Jurkat, Clone E6-1 (cell line): ENCODE measurements at places on chromosomes 4 and X.

DNA sequence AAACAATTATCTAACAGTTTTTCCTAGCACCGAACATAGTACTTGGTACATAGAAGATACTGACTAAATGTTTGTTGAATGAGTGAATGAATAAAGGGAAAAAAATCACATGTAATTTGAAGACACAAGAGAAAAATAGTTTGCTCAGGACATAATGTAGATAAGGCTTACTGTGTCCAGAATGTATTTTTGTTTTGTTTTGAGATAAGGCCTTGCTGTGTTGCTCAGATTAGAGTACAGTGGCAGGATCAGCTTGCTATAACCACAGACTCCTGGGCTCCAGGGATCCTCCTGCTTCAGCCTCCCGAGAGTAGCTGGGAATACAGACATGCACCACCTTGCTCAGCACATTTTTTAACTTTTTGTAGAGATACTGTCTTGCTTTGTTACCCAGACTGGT lies 6.5 kb downstream of the FAM199X start:
- no peak for DNase-seq

DNA sequence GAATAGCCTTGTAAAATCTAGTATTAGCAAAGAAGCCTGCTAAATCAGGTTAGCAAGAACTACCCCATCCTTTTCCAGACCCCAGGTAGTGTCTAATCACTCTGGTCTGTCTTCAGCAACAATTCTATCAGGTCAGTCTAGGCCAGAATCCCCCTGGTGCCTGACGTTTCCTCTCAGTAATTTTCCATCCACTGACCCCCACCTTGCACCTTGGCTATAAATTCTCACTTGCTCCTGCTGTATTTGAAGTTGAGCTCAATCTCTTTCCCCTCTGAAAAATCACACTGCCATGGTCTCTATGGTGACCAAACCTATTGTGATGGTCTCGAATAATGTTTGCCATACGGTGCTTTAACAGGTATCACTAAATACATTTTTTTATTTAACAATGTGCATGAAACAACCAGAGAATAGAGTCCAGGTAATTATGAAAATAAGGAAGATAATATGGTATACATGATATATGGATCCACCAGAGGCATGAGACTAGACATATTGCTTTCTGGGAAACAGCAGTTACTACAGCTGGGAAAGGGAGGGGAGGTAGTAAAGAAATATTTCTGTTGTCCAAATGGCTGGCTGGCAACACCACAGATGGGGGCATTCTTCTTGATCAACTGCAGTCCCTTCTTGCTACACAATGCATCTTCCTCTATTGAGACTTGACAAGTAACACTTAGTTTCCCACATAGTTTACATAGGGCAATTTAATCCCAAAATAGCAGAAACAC lies 33.8 kb downstream of the CXCL1 start:
- no peak for DNase-seq

DNA sequence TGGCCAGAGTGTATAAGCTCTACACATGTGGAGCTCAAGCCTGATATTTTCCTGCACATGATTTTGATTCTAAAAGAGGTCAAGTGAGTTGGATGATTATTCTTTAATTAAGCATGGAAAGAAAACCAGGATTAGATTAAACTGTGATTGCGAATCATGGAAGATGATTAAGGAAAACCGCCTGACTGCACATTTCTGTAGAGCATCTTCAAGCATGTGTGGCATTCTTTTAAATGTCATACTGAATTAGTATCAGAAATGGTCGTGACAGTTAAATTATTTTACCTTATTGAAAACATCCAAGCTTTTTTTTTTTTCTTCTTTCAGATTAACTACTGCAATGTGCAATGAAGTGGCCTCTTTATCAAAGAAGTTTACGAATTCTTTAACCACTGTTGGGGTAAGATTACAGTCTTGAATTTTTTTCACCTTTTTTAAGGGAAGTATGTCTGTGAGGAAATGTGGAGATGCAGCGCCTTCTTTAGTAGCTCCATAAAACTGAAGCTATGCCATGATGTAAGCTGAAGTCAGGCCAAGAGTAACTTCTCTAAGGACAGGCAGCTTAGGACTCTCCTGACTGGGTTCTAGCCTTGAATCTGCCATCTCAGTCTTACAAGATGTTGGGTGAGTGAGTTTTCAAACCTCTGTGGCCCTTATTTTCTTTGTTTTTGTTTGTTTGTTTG lies 67.9 kb downstream of the FAM114A1 start:
- no peak for DNase-seq

DNA sequence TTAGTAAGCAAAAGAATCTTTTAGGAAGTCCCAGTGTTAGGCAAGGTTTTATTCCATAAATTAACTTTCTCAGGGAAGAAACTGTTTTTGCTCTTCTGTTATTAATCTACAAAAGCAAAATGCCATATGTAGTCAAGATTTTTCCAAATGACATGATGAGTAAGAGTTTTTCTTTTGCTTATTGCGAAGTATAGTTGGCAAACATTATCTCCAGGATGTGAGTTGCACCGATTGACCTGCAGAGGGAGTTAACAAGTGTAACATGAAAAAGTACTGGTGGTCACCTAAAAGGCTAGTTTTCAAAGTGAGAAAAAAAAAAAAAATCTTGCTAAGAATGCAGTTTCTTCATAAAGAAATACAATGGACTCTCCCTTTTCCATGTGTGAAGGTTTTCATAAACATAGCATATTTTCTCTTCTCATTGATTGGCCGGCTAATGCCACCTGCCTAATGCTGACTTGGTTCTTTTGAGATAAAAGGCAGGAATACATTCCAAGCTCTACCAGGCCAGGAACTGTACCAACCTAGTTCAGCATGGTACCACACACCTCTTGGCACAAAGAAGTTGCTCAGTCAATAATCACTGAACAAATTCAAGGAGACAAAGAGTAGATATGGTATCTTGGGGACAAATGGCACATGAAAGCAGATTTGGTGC lies 100.2 kb downstream of the LNX1 start:
- peak; percentile 17 for DNase-seq

GRCh38 chr4:103499094-103499493 lies 220.7 kb downstream of the TACR3 start:
- no peak for DNase-seq

- DNase-seq, result no peak
These were observed 3.6 kb downstream of the ATP2B3 start for GRCh38 chrX:153521034-153521433.

GRCh38 chr4:116358633-116359222 lies 726.6 kb downstream of the TRAM1L1 start:
- DNase-seq, result peak; percentile 61

DNA sequence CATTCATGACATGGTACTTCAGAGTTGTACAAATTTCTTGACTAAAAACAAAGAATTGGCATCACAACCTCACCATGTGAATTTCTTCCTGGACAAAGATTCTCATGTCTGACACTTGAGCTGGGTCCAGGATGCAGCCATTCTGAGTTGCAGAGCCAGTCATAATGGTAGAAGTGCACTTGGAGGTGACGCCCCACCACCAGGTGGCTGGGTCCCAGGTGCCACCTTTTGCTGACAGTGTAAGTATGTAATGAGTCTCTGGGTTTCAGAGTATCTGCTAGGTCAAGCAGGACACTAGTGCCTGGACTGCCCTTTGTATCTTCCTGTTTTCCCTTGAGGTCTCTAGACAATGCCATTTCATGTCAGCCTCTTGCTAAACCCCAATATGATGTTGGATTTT lies 36.6 kb upstream of the WDR1 start:
- no peak for DNase-seq

- no peak for DNase-seq
These were observed 54.7 kb upstream of the LAS1L start for GRCh38 chrX:65589304-65589703.

DNA sequence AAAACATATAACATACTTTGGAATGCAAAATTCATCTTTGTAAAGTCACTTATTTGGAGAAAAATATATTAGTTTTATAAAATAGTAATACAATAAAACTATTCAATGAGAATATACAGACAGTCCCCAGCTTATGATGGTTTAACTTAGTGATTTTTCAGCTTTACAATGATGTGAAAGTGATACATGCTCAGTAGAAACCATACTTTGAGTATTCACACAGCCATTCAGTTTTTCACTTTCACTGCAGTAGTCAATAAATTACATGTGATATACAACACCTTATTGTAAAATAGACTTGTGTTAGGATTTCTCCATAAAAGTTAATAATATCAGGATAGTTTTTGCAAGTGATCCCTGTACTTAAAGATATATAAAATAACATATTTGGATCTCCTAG lies 436.0 kb downstream of the CENPC start:
- DNase-seq, result no peak

DNA sequence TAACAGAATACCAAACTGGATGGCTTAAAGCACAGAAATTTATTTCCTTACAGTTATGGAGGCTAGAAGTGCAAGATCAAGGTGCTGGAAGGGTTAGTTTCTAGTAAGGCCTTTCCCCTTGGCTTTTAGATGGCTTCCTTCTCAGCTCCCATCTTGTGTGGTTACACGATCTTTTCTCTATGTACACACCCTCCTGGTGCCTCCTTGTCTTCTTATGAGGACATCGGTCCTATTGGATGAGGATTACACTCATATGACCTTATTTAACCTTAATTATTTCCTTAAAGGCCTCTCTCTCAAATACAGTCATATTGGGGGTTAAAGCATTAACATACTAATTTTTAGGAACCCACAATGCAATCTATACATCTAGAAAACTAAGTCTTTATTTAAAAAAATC lies 787.9 kb upstream of the GALNTL6 start:
- no peak for DNase-seq

GRCh38 chr4:84126061-84126787 lies 372.9 kb downstream of the NKX6-1 start:
- DNase-seq, result no peak

- no peak for DNase-seq
These were observed 68.0 kb downstream of the SNX12 start for GRCh38 chrX:71000139-71000538.
